Gastroesophageal sphincter (tissue), 4 donors: ENCODE measurements at places on chromosomes 16 and 17.
A peak's percentile ranks its signal among the peaks of the same experiment; 100 is the strongest.

DNA sequence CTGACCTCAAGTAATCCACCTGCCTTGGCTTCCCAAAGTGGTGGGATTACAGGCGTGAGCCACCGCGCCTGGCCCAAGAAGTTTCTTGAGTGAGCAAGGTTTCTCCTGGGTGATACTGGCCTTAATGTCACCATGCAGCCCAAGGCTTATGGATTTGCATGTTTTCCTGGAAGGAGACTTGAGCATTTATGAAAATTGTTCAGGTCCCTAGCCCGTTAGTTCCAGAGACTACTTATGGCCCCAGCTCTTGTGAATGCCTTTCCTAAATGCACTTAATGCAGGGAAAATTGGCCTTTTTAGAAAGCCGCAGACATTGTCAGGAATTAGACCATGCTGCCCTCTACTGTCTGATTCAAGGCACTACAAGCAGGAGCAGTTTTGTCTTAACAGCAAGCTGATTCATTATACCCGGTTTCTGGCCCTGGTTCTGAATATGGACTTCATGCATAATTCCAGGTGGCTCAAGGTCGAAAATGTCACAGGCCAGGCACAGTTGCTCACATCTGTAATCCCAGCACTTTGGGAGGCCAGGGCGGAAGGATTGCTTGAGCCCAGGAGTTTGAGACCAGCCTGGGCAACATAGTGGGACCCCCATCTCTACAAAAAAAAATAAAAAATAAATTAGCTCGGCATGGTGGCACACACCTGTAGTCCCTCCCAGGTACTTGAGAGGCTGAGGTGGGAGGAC, 91.3 kb downstream of the SNX29 start:
- ATAC-seq, result peak; percentile 52

- no peak for ATAC-seq
Measured at GRCh38 chr17:50883850-50884438, 17.8 kb upstream of the TOB1 start.

- no peak for ATAC-seq
Measured at GRCh38 chr16:5442054-5442453, 344.5 kb upstream of the EEF2KMT start.

- no peak for ATAC-seq
Measured at GRCh38 chr17:69454051-69454450, 39.6 kb downstream of the MAP2K6 start.

DNA sequence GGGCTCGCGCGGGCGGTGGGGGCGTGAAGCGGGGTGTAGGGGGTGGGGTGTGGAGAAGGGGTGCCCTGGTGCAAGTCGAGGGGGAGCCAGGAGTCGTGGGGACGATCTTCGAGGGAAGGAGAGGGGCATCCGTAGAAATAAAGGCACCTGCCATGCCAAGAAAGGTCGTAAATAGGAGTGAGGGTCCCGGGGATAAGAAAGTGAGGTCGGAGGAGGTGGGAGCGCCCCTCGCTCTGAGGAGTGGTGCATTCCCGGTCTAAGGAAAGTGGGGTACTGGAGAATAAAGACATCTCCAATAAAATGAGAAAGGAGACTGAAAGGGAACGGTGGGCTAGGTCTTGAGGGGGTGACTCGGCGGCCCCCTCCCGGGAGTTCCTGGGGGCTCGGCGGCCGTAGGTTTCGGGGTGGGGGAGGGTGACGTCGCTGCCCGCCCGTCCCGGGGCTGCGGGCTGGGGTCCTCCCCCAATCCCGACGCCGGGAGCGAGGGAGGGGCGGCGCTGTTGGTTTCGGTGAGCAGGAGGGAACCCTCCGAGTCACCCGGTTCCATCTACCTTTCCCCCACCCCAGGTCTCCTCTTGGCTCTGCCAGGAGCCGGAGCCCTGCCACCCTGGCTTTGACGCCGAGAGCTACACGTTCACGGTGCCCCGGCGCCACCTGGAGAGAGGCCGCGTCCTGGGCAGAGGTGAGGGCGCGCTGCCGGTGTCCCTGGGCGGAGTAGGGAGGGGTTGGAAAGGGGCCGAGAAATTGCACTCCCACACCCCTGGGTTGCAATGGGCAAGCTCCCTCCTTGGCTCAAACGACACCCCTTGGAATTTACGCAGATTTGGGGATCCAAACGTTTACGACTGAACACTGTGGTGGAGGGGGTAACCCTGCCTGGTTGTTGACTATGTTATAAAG, 888 bp downstream of the CDH1 start:
- no peak for ATAC-seq

DNA sequence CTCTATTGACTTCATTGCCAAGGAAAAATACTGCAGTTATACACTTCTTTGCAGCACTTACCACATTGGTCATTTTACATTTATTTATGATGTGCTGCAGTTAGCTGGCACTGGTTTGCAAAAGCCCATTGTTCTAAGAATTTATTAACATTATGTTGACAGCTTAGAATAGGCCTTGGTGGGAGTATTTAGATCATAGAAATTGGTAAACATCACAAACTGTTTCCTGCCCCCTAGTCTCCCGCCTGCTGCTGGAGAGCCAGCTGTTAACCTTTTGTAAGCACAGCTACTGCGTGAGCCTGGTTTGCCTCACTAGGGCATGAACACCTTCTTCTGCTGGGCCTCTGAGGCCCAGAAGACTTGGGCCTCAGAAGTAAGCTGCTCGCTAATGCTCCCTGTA, 651.4 kb upstream of the GOT2 start:
- no peak for ATAC-seq

DNA sequence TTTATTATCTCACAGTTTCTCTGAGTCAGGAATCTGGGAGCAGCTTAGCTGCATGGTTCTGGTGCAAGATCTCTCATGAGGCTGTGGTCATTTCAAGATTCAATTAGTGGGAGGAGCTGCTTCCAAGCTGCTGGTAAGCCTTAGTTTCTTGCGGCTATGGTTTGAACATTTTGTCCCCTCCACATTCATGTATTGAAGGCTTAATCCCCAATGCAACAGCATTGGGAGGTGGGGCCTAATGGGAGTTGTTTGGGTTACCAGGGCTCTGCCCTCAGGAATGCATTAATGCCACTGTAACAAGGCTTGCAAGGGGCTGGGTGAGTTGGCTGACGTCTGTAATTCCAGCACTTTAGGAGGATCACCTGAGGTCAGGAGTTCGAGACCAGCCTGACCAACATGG, 272.9 kb downstream of the UTP18 start:
- no peak for ATAC-seq

DNA sequence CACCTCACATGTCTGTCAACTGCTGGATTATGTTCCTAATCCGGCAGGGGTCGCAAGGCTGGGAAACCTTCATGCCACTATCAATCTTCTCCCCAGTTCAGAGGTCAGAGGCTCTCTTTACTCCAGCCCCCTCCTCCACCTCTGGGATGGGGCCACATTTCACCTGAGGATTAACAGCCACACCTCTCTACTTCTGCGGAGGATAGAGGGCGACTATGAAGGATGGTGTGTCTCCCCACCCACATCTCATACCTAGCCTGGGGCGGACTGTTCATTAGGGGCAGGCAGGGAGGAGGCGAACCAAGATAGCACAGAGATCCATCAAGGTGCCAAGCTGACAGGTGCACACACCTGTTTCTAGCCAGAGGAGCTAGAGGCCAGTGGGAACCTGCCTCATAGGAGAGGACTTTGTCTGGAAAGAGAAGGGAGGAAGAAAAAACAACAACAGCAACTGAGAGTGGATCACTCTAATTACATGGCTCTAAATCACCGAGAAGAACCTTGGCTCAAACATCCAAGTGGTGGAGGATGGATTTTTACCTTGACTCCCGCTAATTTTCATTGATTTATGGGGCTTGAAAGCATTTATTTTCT, 41.9 kb upstream of the SKAP1 start:
- no peak for ATAC-seq

GRCh38 chr17:64461788-64462187, 12.9 kb downstream of the MILR1 start:
- ATAC-seq, result no peak

DNA sequence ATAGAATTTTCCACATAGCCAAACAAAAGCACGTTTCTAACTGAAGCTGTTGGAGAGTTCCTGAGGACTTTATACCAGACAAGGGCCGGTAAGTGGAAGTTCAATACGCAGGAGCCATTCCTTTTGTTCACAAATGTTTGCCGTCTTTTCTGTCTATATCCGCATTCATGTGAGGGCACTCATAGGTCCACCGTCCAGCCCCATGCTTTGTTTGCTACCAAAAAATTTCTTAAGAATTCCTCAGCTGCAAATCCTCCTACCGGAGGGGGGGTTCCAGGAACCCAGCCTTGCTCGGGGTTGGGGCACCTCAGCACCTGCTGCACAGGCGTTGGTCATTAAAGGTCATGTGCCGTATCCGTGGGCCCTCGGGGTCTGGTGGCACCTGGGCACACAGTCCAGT, 276.8 kb downstream of the SEC14L1 start:
- peak; percentile 35 for ATAC-seq
